RPMI8226 (cell line): ENCODE measurements at places on chromosomes 5 and 9.

- no peak for DNase-seq
Observed at GRCh38 chr5:83547161-83547560, 75.6 kb downstream of the VCAN start.

DNA sequence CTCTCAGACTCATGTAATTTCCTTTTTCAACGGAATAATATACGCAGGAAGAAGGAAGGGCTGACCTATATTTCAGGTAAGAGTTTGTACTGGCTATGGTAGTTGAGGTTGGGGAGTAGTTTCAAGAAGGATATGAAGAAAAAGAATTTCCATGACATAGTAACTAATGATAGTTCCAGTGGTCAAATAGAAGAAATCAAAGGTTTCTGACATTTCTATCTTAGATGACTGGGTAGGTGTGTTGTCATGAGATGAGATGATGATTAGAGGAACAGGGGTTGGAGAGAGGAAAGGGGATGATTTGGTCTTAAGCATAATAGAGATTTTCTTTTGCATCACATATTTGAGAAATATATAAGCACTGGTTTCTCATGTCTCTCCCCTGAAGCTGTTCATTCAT is 166.0 kb downstream of the SPATA31D1 start:
- no peak for DNase-seq

- DNase-seq, result no peak
Observed at GRCh38 chr9:131433302-131433854, 39.5 kb downstream of the PRRC2B start.

GRCh38 chr9:77883846-77884771 is 147.5 kb downstream of the GNAQ start:
- DNase-seq, result no peak

GRCh38 chr5:133524666-133525065 is 87.7 kb downstream of the FSTL4 start:
- no peak for DNase-seq
